ENCODE measurements at places on chromosomes 16 and 17.

DNA sequence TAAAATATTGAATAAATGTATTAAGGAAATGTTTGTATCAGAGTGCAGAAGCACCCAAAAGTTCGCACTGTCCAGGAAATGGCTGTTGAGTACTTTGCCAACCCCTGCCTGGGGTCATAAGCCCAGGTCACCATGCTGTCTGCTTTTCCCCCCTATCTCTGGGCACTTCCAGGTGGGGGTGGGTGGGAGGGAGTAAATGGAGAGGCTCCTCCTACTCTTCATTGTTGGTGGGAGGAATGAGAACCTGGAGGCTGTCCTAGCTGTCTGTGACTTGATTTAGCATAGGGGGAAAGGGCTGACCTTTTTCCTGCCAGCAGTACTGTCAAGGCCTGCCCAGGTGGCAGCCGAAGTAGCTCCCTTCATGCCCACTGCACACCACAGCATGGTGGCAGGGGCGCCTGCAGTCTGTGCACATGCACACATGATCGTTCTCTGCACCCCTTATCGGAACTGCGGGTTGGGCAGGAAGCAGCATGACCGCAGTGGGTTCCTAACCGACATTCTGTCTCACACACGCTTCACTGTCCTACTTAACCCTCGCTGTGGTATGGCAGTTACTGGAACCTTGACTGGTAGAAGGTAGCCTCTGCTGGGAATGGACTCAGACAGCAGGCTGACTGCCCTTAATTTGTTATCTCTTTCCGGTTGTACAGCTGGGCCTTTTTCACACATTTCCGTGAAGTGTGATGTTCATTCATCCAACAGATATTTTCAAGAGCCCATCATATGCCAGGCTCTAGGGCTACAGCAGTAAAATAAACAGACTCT lies 41.5 kb downstream of the LDHD start:
- peak; percentile 67 for DNase-seq

DNA sequence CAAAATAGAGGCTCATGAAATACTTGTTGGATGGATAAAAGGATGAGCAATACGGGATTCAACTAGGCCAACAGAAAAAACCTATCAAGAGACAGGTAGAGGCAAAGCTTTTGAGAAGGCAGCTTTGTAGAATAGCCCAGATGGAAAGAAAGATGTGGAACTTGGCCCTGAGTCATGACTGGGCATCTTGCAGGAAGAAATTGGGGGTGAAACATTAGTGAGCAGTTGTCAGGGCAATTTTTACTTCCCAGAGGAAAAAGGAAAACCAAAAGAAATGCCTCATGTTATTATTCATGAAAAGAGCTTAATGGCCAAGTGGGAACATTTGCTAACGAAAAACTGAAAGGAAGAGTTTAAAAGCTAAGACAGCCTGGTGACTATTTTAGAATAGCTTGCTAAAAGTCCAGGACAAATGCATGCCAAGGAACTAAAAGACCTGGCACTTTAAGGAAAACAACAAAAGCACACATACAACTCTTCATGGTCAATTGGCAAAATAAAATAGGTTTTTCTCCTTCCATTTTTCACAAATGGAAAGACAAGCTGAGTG lies 180.1 kb downstream of the HS3ST3A1 start:
- no peak for DNase-seq

GRCh38 chr17:45241328-45242028 lies 19.8 kb downstream of the FMNL1 start:
- no peak for DNase-seq

- DNase-seq, result peak; percentile 76
Measured at GRCh38 chr16:11183035-11183812, 72.8 kb downstream of the SOCS1 start.

DNA sequence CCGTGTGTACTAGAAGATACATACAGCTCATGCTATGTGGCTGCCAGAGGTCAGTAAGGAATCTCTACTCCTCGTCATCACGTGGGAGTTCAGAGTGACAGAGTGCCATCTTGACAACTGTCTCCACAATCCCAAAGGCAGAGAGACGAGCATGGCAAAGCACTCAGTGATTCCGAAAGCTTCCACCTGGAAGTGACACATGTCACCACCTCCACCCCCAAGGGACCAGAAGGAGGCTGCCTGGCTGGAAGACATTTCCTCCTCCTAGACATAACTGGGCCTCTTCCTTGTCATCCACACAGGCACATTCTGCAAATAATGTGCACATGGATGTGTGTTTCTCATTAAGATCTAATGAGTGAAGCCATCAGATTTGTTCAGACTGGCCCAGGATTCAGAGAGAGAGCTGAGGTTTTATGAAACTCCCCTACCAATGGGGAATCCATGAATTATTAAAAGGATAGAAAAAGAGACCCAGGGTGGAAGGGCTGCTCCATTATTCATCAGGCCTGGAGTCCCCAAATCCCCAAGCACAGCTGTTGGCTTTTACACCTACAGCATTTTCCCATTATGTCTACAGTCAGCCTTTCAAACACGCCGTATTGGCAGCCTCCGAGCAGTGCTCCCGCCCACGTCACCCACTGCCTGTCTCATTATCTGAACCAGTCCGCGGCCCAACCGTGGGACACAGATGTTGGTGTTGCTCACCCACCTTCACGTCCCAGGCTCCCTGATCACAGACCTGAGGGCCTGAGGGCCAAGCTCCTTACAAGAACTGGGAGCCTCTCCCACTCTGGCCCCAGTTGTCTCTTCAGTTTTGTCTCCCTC lies 3.3 kb upstream of the CACNG5 start:
- no peak for DNase-seq

DNA sequence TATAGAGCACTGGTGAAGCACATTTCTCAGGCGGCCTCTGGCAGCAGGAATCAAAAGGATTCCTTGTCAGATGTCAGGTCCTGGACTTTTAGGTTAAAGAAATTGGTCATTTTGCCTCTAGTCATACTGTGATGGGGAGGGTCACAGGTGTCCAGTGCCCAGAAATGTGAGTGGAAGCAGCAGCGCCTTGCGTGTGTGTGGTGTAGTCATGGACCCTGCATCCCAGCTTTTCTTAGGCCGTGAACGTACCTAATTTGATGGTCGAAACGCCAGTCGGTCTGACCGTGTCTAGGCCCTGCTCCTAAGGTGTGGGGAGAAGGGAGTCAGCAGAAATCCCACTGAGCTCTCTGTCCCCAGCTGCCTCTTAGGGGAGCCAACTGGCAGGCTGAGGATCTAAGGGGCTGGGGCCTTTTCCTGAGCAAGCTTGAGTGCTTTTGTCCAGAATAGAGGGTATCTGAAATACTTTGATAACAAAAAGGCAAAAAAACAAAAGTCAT lies 32.0 kb downstream of the POLR3E start:
- DNase-seq, result no peak

DNA sequence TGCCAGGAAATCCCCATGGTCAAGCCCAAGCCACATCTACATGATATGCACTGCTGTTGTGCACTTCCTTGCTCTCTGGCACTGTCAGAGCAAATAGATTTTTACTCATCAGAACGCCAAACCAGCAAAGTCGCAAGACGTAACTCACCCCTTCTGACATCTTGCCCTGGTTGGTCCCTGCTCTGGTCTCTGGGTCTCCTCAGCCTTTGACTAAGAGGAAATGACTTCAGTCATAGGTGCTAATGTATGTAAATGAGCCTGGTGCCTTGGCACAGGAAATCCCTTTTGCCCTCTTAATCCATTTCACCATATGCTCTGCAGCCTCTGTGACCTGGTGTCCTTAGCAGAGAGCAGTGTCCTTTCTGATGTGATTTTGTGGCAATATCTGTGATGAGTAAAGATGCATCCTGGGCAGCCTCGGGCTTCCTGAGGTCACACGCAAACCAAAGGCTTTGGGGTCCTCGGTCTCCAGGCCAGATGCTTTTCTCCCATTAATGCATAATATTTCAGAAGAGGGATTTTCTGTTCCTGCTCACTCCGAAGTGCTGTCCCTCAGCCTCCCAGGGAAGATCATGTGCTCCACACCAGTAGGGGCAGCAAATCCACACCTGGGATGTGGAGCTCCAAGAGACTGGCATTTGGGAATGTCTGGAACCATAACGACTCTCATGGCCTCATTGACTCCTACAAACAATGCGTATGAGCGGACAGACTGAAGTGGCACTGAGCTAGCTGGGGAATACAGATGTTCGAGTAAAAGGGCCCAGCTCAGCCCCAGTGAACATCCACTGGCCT lies 66.9 kb downstream of the GP2 start:
- no peak for DNase-seq

DNA sequence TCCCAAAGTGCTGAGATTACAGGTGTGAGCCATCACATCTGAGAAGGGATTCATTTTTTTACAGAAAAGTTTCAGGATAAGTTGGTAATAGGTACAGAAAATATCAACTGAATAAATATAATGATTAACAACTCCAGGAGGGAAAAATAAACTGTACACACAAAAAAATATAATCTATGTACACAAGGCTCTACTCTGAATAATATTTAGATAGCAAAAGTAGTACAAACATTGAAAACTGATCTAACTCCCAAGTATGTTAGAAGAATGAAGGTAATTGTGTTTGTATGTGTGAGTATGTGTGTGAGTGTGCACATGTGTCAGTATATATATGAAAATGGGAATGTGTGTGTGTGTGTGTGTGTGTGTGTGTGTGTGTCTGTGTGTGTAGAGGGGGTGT lies 20.4 kb downstream of the TUBD1 start:
- no peak for DNase-seq

GRCh38 chr17:79562931-79563210 lies 48.0 kb downstream of the RBFOX3 start:
- no peak for DNase-seq

- DNase-seq, result no peak
Measured at GRCh38 chr16:12681653-12682052, 122.0 kb downstream of the CPPED1 start.

DNA sequence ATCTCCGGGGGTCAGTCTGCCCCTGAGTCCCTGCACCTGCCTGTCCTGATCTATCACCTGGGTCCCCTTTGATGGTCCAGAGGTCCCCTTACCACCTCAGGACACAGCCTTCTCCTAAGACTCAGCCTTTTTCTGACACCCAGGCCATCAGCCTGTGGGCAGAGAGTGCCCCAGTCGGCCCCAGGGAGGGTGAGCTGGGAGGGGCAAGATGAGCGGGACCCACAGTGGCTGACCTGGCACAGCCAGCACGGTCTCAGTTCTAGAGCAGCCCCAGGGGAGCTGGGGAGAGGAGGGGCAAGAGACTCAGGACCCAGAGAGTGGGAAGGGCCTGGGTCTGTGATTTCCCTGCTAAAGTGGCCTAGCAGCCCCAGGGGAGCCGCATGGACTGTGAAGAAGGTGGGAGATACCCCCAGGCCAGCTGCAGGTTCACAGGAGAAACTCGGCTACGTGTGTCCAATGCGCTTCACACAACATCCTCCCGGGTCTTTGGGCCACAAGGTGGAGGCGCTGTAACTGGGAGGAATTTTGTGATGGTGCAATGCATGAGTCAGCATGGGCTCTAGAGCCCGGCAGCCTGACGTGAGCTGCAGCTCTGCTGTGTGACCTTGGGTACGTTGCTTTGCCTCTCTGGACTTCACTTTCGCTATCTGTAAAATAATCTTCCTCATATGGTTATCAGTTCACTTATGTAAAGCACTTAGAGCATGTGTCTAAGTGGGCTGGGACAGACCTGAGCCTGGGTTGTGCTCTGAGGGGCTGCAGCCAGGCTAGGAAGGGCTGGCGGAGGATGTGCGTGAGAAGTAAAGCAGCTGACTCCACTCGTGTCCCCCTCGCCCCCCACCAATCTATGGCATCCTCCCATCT lies 67.2 kb upstream of the LHX1 start:
- DNase-seq, result no peak

- DNase-seq, result no peak
Measured at GRCh38 chr16:57115168-57115513, 22.8 kb downstream of the CPNE2 start.

DNA sequence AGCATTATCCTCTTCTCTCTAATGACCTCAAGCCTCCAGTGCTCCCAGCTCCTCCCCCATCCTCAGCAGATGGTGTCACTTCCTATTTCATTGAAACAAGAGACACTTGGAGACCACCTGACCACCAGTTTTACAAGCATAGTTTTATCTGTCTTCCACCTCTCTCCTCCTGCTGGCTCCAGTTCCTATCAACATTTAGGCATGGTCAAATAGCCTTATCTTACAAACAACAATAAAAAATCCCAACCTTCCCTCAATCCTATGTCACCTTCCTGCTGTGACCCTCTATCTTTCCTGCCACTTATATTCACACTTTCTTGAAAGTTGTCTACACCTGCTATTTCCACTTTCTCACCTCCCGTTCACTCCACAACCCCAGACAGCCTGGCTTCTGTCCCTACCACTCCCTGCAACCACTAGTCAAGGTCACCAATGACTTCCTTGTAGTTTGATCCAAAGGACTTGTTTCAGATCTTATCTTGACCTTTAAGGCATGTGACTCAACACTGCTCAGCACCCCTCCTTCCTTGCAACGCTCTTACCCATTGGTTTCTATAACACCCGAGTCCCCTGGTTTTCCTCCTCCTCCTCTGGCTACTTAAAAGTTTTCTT lies 4.3 kb upstream of the NTN1 start:
- peak; percentile 30 for DNase-seq

- DNase-seq, result no peak
Measured at GRCh38 chr17:39607851-39608130, at the start of gene NEUROD2. Gene NEUROD2, minus strand, starts transcription at chr17:39607920. Its CDS starts 1,321 bp downstream, at chr17:39606599.

GRCh38 chr17:40320756-40321523 lies 12.0 kb downstream of the RARA start:
- DNase-seq, result no peak

DNA sequence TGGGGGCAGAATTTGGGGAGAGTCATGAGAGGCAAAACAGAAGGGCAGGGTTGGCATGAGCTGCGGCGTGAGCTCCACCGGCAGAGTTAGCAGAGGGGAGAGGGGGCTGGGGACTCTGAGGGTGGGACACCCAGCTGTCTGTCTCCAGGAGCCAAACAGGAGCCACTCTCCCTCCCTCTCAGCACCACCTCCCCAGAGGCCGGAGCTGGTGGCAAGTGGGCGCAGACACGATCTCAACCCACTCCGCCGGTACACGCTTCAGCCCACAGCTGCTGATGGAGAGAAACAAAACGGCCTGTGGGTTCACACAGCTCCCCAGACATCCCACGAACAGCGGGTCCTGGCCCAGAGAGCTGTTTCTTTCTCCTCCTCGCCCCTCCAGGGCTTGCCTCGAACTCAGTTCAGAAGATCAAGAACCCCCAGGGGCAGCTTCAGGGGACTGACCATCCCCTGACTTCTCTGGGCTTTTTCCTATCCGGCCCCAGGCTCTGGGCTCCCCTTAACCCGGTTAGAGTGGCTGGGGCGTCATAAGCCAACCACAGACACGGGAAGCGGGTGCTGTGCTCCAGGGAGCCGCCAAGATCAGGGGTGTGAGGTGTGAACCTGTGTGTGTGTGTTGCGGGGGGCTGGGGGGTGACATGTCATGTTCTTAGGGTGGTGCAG lies 7.6 kb downstream of the RHBDF2 start:
- no peak for DNase-seq

Data from GM20000 (cell line).